ENCODE measurements at places on chromosomes 12 and 14.

GRCh38 chr12:72872238-72872887 lies 600.2 kb downstream of the TRHDE start:
- no peak for DNase-seq

- DNase-seq, result no peak
Observed at GRCh38 chr12:12167847-12168246, 97.1 kb downstream of the BCL2L14 start.

- no peak for DNase-seq
Observed at GRCh38 chr12:95214466-95214865, 2.8 kb downstream of the FGD6 start.

GRCh38 chr12:24561411-24561871 lies 387.5 kb downstream of the BCAT1 start:
- DNase-seq, result no peak

- no peak for DNase-seq
Observed at GRCh38 chr14:40368314-40368713, 936.1 kb upstream of the FBXO33 start.

DNA sequence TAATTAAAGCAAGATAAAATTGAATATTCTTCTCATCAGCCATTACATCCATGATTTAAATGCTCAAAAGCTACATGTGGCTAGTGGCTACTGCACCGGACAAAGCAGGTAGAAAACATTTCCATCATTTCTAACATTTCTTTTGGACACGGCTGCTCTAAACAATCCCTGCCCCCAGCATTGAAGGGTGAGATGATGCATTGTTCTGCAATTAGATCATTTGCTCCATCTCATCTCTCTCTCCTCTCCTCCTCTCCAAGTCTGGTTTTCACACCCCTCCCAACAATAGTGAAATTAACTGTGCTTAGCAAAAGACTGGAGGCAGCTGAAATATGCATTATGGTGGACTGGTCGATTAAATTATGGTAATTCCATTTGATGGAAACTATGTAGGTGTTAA lies 288.5 kb downstream of the KSR2 start:
- DNase-seq, result no peak

- no peak for DNase-seq
Observed at GRCh38 chr12:90489141-90489540, 465.8 kb downstream of the CCER1 start.

- no peak for DNase-seq
Observed at GRCh38 chr12:121788176-121788818, 5.2 kb downstream of the RHOF start.

- DNase-seq, result no peak
Observed at GRCh38 chr14:100323121-100323941, at the start of gene SLC25A47. SLC25A47 (plus strand) TSS chr14:100323339; CDS start chr14:100323415, 76 bp downstream.

GRCh38 chr12:69196302-69197288 lies 42.8 kb upstream of the CPSF6 start:
- no peak for DNase-seq

DNA sequence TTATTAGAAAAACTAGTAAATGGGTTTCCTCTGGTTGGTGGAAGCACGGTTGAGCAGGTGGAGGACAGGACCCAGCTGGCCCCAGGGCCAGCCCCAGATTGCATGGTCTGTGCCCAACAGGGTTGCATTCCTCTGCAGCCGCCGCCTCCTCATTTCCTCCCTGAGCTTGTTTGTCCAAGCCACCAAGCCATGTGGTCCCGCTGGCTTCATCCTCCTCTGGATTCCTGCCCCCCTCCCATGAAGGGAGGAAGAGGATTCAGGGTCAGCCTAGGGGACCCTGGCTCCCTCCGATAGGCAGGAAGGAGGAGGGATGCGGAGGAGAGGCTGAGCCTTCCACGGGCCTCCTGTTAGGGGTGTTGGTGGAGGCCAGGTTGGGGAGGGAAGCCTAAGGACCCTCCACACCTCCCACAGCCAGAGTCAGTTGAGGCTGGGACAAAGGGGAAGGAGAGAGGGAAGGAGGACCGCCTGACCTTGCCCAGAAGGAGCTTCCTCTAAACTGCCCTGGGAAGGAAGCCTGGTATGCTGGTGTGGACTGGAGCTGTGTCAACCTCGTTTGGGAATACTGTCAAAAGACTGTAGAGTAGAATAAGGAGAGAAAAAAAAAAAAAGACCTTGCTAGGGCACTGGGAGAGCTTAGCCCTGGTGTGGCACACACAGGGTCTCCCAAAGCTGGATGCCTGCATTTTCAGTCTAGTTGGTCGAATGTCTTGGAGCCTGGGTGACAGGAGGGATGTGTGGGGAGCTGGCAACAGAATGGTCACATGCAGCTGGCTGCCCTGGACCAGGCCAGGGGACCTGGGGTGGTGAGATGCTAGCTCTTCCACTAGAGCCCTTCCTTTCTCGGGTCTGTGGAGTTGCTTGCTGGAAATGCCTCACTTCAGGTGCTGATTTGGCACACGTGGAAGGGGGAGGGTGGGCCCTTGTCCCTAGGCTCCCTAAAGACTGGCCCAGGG lies 42.4 kb downstream of the PLEKHG3 start:
- no peak for DNase-seq

- DNase-seq, result peak; percentile 86
Observed at GRCh38 chr12:124914392-124915238, at the start of gene UBC. UBC (minus strand) TSS chr12:124914650; CDS start chr12:124913771, 879 bp downstream.

DNA sequence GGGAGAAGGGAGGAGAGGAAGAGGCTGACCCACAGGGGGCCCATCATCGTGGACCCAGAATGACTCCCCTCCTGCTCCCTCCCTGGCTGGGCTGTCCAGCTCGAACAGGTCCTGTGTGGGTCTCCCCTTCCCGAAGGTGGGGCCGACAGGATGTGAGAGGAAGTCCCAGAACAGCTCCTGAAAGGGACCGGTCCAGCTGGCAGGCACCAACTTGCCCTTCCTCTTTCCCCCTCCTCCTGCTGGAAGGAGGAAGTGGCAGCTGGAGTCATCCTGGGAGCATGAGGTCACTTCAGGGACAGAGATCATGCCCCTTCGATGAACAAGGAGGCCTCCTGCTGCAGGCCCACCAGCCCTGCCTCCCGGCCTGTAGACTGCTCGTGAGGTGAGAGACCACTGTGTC lies 35.0 kb upstream of the BEGAIN start:
- DNase-seq, result no peak

GRCh38 chr14:69315301-69315700 lies 55.3 kb downstream of the GALNT16 start:
- DNase-seq, result no peak

DNA sequence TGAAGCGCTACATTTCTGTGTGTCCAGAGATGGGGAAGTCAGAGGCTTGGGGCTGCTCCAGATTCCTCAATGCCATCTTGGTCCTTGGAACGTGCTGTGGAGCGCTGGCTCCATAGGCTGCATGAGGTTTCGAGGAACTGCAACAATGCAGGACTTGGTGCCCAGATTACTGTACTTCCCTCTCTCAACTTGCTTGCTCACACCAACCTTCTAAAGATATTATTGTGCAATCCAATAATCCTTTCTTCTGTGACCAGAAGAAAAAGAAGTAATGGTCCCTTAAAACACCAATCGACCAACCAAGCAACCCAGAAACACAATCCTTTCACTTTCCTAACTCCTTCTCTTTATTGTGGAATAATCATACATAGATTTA lies 3.7 kb downstream of the PRICKLE1 start:
- DNase-seq, result no peak

DNA sequence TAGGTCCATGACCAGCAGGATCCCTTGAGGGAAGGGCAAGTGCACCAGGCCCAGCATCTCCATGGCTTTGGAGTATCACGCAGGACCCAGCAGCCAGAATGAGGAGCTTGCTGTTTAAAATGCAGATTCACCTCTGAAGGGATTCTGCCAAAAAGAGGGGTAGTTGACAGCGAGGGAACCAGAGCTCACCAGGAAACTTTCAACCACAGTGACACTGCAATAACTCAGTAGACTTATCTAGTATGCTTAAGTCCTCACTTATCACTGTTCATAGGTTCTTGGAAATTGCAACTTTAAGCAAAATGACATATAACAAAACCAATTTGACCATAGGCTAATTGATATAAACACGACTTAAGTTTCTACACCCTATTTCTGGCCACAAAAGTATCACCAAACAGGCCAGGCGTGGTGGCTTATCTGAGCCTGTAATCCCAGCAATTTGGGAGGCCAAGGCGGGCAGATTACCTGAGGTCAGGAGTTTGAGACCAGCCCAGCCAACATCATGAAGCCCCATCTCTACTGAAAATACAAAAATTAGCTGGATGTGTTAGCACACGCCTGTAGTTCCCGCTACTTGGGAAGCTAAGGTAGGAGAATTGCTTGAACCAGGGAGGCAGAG lies 21.4 kb upstream of the CKAP4 start:
- DNase-seq, result no peak
